ENCODE measurements at places on chromosomes 5 and 9.

DNA sequence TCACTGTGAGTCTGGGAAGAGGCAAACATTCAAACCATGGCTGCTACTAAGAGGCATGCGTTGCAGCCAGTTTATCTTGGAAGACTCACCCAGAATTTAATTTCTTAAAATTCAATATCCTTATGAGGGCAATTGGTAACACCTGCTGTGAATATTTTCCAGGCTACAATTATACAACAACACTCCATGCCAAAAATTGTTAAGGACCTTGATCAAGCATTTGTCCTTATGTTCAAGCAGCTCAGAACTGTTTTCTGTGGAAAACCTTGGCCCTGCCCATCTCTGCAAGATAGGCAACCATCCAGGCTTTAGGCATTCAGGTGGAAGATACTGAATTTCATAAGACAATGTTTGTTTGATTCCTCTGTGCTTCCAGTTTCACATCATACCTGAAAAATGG is 327.8 kb downstream of the FBXL7 start:
- DNase-seq: no peak

- no peak for DNase-seq
Observed at GRCh38 chr9:131875828-131876485, 136.1 kb upstream of the RAPGEF1 start.

DNA sequence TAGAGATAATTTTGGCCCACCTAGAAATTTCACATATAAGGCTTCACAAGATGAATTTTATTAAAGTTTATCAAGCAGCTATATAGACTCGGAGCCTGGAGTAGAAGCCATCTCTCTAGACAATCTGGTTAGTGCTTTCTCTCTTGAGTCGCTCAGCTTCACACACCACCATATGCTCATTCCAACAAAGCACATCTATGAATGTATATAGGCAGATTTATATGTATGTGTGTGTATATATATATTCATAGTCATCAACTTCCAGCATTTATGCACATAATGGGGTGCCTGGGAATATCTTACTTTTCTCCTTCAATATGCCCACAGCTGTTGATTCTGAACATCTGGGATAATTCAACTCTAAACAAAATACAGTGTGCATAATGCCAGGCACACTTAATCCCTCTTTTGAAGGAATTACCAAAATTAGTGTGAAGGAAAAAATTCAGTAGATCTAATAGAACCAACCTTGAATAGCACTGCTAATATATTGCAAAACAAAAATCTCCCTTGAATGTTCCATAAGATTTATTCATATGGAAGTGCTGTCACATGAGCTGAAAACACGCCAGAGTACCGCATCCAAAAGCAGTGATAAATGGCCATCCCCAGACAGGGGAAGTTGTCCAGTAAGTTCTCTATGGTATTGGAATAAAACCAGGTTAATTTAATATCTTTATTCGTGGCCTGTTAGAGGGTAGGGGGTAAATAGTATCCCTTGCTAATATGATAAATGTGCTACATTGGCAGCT is 56.0 kb upstream of the MOCS2 start:
- no peak for DNase-seq

DNA sequence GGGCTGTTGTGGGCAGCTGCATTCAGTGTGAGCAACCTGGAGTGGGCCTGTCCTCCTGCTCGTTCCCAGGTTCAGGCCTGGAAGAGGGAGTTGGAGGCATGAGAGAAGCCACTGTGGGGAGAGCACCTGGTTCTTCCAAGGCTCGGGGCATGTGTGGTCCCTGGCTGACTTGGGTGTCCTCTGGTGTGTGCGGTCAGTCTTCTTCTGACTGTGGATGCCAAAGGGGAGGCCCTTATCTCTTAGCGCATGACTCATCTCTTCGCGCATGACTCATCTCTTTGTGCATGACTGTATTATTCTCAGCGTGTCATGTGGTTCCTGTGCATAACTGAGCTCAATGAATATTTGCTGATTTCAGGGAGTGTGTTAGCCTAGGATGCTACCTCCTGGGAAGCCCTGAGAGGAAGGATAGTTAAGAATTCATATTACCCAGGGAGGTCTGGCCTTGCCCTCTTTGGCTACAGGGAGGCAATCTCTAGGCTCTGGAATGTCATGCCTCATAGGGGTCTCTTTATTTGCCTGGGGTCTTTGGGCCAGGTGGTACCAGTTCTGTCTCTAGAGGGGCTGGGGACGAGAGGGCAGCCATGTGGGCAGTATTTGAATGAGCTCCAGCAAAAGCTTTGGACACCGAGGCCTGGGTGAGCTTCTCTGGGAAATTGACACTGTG is 188.7 kb downstream of the HSPA4 start:
- peak; percentile 65 for DNase-seq

DNA sequence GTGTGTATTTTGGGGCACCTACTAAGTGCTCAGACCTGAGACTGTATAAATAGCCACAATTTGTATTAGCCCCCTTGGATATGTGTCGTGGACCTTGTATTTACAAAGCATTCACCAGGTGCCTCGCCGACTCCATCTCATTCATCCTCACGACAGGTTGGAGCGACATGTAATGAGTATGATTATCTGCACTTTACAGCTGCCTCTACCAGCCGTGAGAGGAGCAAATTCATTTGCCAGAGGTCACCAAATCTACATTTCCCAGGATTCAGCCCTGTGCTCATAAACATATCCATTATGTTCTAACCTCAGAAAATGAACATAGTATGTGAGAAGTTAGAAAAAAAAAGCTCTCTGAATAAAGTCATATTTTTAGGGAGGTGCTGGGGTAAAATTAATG is 167.4 kb downstream of the ZDHHC21 start:
- DNase-seq: no peak

- DNase-seq: no peak
Observed at GRCh38 chr5:100551183-100551582, 16.0 kb downstream of the FAM174A start.

All from stimulated activated CD4-positive, alpha-beta T cell treated with anti-CD3 and anti-CD28 coated beads, Interleukin-15, amount 100 ng/mL, for 24 hours (primary cell).